ENCODE measurements at places on chromosomes 3 and 15. TPM values are rescaled to one million over a fixed set of nuclear protein-coding genes. Genes with fewer than 3 reads are reported as not detected.
A peak's percentile ranks its signal among the peaks of the same experiment; 100 is the strongest.

Gene SLC6A11
- not detected for total RNA-seq

Gene ZWILCH
- total RNA-seq = 4.3 TPM

Gene CAMK2N2
- 0.47 TPM for total RNA-seq

DNA sequence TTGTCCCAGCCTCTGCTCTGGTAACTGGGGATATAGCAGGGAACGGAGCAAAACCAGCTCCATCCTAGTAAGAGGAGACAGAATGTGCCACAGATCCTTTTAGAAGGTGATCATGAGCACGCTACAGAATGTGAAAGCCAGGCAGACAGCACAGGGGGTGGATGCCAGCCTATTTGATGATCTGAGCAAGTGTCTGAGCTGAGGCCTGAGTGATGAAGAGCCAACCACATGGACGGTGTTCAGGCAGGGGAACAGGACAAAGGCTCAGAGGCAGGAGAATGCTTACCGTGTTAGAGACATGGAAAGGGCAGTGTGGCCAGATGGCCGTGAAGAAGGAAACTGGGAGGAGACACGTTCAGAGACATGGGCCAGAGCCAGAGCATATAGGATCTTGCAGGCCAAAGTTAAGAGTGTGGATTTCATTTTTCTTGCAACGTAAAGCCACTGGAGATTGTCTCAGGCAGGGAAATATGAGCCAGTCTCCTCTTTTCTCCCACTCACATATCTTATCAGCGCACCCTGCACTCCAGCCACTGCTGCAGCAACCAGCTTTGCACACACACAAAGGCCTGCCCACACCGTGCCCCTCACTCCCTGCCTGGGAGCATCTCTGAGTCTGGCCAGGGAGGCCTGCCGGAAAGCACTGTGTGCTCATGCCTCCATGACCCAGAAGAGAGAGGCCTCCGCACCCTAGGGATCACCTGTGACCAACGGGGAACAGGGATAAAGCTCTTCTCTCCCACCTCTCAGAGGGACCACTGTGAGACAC lies 20.1 kb downstream of the RAB43 start:
- DNase-seq = no peak

- DNase-seq = no peak
Observed at GRCh38 chr15:85340852-85341251, 39.6 kb upstream of the AKAP13 start.

DNA sequence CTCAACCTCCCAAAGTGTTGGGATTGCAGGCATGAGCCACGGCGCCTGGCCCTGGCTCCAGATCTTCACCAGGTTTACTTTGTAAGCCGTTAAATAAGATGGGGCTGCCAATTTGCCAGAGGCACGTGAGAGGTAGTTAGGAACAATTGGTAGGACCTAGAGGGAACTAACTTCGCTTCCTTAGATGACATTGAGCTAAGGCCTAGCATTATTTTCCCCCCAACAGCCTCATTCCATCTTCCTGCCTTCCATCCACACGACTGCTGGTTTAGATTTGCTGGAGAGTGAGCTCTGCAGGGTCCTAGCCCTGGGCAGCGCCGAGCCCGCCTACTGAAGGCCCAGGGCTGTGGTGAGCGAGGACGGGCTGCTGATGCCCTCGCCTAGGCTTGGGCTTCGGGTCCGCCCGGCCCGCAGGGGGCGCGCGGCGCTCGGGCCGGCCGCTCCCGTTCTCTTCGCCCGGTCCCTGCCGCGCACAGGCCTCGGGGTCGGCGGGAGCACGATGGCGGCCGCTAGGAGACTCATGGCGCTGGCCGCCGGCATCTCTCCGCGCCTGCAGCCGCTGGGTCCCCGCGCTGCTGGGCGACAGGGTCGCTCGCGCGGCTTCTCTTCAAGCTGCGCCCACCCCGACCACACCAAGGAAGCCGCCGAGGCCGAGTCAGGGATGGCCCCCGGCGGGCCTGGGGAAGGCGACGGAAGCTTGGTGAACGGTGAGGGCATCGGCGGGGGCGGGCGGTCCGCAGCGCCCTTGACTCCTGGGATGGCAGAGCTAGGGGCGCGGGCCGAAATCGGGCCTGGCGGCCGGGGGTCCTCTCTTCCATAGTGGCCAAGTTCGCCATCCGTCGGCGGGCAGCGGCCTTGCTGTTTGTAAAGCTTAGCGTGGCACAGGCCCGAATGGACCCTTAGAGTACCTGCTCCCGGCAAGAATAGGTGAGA lies 21.9 kb downstream of the DHX30 start:
- DNase-seq = peak; percentile 72

DNA sequence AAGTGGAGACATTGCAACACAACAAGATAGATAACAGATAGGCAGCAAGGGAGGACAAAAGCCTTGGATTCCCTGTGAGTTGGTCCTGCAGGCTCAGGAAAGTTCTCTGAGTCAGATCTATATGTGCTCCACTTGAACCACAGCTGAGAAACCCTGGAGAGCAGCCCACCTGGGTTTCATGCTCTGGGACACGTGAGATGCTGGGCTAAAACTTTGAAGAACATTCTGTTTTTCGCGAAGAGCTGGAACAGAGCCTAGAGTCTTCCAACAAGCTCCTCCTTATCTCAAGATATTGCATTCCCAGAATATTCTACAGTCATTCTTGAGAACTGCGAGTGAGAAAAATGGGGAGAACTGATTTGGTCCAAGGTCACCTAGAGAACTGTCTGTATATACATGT lies 583.0 kb upstream of the ROBO1 start:
- DNase-seq = no peak
